NCI-H1092 treated with DMSO at 0.1 percent for 48 hours (cell line): ENCODE measurements at places on chromosomes 3 and 15.

GRCh38 chr15:87021751-87022150, 942.1 kb downstream of the AGBL1 start:
- DNase-seq: no peak

- DNase-seq: no peak
These were observed 37.2 kb downstream of the ACAP2 start for GRCh38 chr3:195405651-195406050.

DNA sequence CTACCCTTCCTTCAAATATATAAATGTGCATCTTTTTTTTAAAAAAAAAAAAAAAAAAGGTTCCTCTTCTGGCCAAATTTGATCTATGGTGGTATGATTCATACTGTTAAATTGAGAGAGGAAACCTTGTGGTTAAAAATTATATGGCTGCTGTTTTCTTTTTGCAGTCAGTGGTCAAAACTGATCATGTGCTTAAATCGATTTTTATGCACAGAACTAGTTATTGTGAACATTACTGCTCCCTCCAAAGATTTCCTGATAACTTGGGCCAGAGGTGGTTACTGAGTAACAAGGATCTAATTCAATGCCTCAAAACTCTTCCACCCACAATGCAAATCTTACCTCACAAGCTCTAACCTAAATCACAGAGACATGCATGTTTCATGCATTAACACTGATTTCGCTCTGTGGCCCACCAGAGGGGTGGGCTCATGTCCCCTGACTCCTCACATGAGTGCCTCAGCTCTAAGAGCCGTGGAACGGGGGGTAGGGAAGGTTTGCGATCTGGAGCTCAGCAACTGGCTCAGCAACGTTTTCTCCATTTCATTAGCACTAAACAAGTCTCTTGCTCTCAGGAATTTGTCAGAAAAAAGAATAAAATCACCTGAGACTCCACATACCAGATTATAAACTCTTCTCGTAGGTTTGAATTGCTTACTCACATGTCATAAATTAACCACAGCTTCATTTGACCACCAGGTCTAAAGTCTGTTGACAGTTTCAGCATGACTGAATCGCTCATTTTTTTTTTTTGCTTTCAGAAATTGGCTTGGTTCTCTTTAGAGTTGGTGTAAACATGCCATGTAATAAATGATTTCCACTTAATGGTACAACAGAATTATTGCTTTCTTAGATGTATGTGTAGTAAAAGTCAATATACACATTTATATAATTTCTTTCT, 280.4 kb downstream of the CD47 start:
- DNase-seq: no peak

DNA sequence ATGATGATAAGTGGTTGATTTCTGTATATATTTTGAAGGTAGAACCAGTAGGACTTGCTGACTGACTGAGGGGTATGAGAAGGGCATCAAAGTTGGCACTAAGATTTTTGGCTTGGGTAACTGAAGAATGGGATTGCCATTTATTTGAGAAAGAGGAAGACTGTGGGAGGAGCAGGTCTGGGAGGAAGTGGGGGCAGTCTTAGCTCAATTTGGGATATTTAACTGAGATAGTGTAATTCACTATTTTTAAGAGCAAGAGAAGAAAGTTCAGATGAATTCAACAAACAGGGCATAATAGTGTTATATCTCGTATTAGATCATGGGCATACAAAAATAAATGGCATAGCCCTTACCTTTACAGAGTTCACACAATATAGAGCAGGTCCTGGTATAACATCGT, 1.7 kb downstream of the BUB1B start:
- no peak for DNase-seq

DNA sequence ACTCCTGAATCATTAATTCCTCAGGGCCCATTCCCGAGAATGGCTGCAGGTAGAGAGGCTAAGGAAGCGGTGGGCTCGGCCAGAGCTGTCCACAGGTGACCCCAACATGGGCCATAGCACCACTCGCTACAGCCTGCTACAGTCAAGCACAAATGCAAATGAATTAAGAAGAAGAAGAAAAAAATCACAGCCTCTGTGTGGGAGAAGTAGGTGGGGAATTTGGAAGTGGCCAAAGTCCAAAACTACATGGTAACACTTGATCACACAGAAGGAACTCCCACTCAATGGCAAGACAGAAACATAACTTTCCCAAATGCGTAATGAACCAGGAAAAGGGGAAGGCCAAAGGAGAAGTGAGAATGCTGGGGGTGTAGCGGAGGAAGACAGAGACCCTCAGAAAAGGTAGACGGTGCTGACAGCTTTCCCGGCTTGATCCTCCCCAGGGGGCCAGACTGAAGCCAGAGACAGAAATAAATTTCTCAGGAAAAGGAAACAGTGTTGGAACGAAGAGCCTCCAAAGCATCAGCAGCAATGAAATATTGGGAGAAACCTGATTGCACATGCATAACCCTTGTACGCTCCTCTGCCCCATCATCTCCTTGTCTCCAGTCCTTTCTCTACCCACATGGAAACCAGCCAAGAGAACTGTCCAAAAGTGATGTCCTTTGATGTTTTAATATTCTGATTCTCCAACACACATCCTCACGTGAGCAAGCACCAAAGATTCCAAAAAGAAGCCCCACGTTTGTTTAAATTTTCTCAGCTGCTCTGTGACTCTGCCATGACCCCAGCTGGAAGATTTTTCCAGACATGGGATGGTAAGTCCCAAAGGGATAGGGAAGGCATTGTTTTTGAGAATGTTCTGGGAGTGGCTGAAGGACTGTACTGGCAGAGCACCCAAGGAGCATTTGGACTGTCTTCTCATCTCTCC, 107.6 kb downstream of the OXNAD1 start:
- no peak for DNase-seq

DNA sequence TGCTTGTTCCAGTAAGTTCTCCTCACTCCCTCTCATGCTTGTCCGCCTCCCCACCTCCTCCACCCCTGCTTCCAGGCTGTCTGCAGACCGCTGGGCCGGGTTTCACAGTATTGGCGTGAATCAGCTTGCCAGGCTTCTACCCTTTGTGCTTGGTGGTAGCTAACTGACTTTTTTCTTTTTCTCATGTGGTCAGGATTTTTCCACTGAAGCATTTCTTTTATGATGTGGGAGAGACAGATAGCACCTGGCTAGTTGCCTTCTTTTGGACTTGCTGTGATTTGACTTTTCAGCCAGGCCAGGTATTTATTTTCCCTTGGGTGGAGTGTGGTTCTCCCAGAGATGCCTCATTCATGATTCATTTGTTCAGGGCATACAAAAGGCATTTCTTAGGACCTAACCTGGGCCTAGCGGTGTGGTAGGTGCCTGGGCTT, 60.6 kb downstream of the ST6GAL1 start:
- DNase-seq: no peak

GRCh38 chr3:64935971-64936370, 248.2 kb upstream of the ADAMTS9 start:
- no peak for DNase-seq

DNA sequence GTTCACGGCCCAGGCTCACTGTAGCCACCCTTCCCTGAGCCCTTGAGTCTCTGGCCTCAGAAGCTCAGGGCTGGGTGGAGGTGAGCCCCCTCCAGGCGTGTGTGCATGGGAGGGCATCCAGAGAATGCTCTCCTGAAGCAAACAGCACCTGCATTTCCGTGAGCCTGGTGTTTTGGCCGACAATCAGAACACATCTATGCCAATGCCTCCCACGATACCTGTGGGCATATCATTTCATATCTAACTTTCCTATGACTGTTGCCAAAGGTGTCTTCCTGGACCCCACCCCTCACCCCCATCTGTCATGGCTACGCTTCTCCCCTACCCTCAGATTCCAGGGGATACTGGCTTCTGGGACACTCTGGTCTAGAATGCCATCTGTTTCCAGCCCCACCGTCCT, 53.3 kb upstream of the RAB6B start:
- no peak for DNase-seq

- DNase-seq: no peak
These were observed 2.6 kb downstream of the KIF7 start for GRCh38 chr15:89652666-89653065.

GRCh38 chr3:9779721-9780457, 10.1 kb upstream of the CAMK1 start:
- DNase-seq: no peak

- no peak for DNase-seq
These were observed 78.2 kb downstream of the NEDD4 start for GRCh38 chr15:55915221-55915620.

GRCh38 chr3:169112153-169112892, 551.2 kb downstream of the MECOM start:
- no peak for DNase-seq

GRCh38 chr3:123640740-123641462, 56.0 kb upstream of the HACD2 start:
- no peak for DNase-seq

GRCh38 chr3:140467796-140468315, 210.0 kb upstream of the TRIM42 start:
- no peak for DNase-seq

GRCh38 chr3:124648551-124648950, 81.7 kb upstream of the UMPS start:
- DNase-seq: no peak

DNA sequence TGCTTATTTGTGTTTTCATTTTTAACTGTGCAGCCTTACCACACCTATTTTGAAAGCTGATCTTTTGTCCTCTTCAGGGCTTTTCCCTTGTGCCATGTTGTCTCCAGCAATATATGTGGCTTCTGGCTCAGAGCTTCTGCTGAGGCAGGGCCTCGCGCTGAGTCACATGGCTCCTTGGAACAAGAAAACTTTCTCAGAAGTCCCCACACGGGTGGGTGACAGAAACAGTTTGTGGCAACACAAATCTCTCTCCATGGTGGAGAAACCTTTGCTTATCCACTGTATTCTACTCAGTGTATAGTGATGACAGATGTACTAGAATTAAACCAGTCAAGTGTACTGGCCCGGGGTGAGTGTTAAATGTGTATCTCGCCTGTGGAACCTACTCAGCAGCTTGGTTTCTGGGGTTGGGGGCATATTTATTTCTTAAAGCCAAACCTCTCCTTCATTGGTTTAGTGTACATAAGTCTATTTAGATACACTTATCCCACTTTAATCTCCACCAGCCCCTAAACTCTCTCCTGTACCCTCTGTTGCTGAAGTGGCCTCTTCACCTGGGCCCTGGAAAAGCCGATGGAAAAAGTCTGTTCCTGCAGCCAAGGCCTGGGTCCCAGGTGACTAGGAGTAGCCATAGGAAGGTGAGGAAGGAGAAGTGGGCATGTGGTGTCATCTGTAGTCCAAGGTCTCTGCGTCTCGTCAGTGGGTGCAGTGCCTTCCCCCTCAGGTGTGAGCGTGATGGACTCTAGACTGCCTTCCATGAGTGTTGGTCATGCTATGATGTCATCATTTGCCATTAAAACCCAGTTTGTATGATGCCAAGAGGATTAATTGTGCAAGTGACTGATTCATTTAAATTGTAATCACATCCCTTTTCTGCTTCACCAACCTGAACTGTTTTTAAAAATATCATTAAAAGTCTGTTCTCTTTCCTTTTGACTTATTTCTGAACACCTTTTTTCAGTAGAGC, 3.2 kb upstream of the FBXL22 start:
- DNase-seq: no peak

- DNase-seq: no peak
These were observed 31.7 kb upstream of the MAP4 start for GRCh38 chr3:48047841-48048464.

DNA sequence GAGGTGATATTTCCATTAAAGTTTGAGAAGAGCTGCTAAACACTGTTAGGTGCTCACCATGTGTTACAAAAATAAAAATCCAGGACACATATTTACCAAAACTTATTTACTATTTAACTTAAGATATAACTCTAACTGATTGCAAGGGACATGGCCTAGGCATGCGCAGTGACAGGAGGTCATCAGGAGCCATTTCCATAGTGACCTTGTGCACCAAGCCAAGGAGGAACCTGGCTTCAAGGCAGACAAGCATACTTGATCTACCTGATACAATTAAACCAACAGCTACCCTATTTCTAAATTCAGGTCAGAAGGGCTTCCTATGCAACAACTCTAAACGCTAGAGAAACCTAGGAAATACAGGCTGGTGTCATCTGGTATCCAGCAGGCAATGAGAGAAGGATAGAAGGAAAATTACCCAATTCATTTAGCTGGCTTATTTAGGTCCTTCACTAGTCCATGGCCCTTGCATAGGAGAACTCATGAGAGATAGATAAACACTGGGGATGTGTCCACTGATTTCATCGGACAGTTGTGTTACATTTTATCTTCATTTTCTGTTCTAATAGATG, 134.4 kb downstream of the FOXB1 start:
- DNase-seq: no peak

- DNase-seq: no peak
These were observed 58.8 kb downstream of the TCF12 start for GRCh38 chr15:56977232-56977631.

DNA sequence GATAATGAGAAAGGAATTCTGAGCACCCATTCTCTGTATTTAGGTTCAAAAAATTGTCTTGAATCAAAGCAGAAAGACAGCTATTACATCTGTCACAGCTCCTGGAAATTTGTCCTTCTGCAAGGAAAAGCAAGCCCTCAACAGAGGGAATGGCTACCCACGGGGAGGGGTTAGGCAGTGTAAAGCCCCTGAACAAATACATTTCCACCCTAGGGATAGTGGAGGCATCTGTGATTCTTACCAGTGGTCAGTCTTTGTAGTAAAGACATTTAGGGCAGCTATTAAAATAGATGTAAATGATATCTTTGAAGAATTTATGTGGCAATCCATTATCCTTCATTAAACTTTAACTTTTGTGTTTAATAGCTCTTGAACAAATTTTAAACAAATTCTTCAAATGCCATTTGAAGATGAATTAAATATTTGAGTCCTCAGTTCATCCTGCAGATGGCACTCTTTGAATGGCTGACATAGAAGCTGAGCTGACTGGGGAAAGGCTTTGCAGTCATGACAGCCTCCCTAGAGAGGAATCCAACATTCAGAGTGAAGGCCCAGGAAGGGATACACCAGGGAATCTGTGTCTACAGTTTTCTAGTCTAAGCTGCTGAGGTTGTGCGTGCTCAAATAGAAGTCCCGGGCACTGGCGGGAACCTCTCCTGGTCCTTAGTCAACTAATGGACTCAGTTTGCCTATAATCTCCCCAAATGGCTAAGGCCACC, 359.7 kb upstream of the ROPN1 start:
- DNase-seq: peak; percentile 76

GRCh38 chr15:71509139-71509538, 301.2 kb upstream of the NR2E3 start:
- no peak for DNase-seq
